ENCODE measurements at places on chromosomes 3 and 15.

DNA sequence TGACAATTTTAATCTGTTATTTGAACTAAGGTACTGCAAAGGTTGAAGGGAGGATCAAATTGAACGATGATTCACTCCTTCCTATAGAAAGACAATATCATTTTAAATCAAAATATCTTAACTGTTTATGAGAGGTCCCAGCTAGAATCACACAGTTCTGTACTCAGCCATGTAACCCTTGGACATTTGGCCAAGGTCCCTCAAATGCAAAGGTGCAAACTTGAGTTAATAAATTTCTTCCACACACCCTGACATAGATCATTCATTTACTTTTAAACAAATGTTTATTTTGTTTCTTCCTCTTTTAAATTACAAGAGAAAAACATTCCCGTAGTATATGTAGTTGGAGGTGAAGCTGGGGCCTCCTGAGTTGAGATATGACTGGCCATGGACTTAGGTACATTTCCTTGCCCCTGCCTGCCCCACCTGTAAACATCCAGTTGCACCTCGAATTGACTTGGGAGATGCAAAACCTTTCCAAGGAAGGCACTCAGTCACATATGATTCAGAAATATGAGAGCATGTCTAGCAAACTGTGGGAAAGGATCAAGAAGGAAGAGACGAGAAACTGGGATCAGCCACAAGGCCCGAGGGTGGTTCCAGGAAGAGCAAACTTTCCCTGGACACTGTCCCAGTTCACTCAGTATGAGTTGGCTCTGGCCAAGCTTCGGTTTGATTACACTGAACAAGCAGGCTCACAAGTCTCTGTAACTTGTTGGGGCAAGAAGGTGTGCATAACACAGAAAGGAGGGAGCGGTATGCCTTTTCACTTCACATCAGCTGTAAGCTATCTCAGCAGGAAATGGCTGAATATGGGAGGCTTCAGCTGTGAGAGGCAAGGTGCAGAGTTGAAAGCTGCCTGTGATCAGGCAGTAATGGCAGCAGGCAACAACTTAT is 6.7 kb downstream of the TNFSF10 start:
- DNase-seq, result no peak

GRCh38 chr3:12154151-12154550 is 4.6 kb downstream of the TIMP4 start:
- no peak for DNase-seq

DNA sequence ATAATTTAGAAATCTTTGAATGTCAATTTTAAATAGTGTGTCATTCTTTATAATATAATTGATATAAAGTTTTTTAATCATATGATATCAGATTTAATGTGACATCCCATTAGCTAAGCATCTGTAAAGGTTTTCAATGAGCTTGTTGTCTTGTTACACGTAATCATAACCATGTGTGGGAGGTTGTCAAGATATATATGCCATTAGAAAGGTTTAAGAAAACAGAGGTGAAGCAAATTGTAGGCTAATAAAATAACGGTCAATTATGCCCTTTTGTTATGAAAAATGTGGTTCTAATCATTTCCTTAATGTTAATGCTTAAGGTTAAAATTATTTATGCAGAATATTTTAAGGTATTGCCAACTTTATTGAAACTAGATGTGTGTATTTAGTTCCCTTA is 56.3 kb downstream of the RSRC1 start:
- no peak for DNase-seq

DNA sequence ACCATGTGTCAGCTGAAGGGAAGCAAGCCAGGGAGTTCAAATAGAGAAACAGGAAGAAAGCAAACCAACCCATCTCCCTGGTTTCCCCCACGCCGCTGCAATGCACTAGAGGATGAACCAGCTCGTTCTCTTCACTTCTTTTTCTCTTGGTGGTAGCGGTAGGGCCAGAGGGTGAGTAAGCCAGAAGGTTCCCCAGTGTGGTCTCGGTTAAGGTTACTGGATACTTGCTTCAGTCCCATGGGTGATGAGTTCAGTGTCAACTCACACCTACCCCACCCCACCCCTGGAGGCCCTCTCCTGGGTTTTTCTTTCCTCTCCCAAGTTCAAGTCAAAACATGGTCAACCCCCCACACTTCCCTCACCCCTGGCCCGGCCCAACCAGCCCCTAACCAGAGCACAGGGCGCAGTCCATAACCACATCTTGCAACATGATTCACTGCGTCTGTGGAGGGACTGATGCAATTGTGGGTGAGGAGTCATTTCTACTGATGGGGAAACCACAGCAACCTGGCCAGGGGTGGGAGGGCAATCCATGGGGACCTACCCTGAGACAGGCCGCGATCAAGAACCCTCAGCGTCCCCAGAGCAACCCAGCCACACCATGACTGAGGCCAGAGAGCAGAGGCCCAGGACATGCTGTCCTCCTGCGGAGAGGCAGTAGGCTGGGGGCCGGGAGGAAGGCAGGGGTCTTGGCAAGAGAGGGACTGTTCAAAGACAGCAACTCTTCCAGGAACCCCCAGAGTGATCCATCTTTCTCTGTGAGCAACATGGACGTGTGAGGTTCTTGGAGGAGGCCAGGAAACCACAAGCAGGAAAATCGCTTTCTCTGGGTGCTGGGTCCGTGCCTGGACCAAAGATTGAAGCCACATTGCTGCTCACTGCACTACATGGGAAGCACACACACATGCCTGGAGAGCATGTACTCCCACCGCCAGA is 276.6 kb downstream of the UACA start:
- DNase-seq, result no peak

DNA sequence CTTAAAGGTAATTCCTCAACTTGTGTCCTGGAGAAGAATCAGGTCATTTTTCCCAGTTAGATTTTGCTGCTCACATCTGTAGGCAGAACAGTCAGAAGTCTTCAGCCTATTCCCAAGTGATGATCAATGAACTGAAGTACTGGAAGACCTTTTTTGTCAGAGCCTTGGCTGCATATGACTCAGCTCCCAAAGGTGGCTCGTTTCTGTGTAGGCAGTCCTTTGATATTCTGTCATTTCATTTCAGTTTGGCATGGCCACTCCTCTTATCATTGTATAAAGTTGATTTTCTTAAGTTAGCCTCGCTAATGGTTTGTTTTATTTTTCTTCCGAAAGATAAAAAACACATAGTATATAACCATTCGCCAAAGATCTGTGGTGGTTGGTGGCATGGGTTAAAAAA is 90.7 kb downstream of the KLHL25 start:
- no peak for DNase-seq

DNA sequence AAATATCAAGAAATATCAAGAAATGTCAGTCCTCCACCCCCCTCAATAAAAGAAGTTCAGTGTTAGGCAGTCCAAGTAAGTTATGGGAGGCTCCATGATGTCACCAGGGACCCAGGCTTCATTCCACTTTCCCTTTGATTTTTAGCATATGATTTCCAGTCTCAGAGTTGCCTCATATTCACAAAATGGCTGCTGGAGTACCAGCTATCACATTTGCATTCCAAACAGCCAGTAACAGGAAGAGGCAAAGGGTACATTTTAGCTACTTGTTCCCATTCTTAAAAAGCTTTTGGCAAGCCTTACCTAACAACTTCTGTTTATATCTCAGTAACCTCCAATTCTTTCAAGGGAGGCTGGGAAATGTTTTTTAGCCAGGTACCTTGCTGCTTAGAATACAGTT is 13.4 kb upstream of the KLF13 start:
- DNase-seq, result no peak

GRCh38 chr3:73633916-73634344 is 9.2 kb upstream of the PDZRN3 start:
- no peak for DNase-seq

- no peak for DNase-seq
These were observed 43.9 kb upstream of the TRPM1 start for GRCh38 chr15:31145271-31145911.

DNA sequence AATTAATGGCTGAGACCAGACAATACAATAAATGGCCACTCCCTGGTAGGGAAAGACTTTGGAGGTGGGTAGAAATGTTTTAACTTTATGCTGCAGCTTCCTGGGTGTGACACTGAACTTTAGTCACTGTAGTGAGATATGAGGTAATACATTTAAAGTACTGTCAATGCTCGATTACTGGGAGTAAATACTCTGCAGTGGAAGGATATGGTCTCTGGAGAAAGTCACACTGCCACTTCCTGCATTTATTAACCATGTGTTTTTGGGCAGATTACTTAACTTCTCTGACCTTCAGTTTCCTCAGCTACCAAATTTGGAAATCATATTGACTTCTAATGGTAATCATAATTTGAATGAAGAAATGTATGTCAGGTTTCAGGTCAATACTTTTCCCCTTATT is 317.1 kb upstream of the TGFBR2 start:
- no peak for DNase-seq

DNA sequence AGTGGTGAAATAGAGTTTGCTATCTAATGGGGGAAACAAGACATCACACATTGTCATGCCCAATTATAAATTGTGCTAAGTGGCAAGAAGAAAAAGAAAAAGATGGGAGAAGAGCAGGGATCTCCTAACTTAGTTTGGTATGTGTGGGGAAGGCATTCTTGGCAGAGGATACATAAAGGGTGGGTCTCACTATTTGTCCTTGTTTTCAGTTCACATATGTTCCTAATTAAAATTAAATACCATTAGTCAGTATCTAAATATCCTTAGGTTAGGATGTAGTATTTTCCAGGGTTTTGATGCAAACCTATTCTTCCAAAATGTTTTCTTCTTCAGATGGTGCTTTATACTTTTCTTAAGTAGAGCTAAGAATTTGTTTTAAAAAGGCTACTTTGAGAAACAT is 173.7 kb downstream of the B3GALNT1 start:
- DNase-seq, result no peak

GRCh38 chr3:197189623-197190022 is 108.8 kb downstream of the DLG1 start:
- no peak for DNase-seq

GRCh38 chr3:72482589-72483321 is 365.5 kb downstream of the SHQ1 start:
- no peak for DNase-seq

DNA sequence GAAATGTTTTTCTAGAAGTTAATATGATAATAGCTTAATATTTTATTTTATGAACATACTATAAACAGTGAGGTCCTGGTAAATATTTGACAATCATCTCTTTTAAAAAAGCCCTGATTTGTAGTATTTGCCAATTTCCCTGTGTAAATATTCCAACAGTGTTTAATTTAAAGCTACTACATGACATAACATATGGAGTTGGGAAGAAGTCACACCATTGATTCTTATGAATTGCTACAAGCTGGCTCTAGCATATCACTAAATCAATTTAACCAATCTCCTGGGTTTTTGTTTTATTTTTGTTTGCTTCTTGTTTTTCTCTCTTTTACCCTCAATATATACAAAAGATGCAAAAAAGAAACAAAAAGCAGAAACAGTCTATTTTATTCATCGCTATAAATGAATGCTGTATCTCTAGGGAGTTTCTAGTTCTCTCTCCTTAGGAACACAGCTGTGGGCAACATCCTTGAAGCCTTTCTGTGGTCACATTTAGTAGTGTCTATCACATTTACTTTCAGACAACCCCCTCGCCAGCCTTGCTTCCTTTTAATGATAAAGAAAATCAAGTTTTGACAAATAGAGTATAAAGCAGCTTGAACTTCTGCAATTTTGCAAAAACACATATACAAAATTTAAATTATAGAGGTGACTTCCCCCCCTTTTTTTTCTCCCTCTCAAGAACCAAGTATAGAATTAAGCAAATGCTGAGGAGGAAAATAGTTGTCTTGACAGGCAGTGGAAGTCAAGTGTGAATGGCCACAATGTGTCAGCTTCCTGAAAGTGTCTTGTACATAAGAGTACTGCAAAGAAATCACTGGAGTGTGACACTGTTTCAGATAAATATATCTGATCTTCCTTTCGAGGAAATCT is 21.4 kb downstream of the CCR1 start:
- DNase-seq, result no peak

DNA sequence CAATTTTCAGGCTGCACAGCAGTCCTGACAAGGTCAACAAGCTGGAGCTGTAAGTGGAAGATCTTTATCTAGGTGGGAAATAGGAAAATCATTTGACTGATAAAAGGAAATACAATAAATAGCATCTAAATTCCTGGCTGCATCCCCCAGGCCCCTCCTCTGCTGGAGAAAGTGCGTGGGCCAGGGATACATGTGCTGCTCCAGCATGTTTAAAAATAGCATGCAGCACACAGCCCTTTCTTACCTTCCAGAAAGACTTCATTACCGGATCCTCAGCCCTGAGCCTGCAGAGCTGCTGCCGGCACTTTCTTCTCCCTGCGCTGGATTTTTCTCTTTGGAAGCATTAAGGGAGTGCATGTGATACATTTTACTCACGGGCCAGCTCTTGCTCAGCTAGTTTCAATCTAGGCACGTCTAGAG is 77.3 kb downstream of the HMG20A start:
- DNase-seq, result no peak

DNA sequence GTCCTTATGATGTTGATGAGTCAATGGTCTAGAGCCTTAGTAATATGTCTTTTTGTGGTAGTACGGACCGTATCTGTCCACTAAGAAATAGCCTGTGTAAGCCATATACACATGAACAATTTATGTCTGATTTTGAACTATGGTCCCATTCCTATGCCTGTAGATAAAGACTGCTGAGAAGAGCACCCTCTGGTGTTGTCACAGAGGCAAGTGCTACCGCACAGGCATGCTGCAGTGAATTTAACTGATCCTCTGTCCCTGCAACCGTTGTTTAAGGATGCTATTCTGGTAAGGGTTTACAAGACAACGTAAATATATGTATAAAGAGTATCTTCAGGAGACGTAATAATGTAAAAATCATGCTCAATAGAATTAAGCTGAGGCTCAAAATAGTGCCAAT is 170.7 kb downstream of the UBE3A start:
- peak; percentile 0 for DNase-seq

DNA sequence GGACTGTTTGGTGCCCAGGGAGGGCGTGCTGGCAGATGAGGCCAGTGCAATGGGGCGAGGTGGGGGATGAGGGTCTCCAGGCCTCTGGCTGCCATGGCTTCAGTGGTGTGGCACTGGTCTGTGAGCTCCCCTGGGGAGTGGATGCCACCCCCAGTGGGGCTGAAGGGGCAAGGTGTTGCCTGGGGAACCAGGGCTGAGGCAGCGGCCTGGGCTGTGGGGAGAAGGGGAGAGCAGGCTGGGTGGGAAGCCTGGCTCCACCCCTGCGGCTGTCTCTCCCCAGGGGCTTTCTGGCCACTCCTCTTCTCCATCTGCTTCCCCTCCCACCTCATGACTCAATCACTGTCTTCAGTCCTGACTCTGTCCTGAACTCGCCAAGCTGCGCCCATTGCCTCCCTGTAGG is 88.4 kb upstream of the TLE3 start:
- peak; percentile 42 for DNase-seq

GRCh38 chr3:45538641-45538986 is 55.9 kb upstream of the LIMD1 start:
- DNase-seq, result no peak

- DNase-seq, result no peak
These were observed 20.1 kb downstream of the RFT1 start for GRCh38 chr3:53109891-53110771.

All from DMS 273 treated with DMSO at 0.1 percent for 48 hours (cell line).